ENCODE measurements at places on chromosomes 11 and 22.
A peak's percentile ranks its signal among the peaks of the same experiment; 100 is the strongest.

- DNase-seq, result peak; percentile 90
Observed at GRCh38 chr11:119338318-119338890, 2.3 kb downstream of the C1QTNF5 start.

DNA sequence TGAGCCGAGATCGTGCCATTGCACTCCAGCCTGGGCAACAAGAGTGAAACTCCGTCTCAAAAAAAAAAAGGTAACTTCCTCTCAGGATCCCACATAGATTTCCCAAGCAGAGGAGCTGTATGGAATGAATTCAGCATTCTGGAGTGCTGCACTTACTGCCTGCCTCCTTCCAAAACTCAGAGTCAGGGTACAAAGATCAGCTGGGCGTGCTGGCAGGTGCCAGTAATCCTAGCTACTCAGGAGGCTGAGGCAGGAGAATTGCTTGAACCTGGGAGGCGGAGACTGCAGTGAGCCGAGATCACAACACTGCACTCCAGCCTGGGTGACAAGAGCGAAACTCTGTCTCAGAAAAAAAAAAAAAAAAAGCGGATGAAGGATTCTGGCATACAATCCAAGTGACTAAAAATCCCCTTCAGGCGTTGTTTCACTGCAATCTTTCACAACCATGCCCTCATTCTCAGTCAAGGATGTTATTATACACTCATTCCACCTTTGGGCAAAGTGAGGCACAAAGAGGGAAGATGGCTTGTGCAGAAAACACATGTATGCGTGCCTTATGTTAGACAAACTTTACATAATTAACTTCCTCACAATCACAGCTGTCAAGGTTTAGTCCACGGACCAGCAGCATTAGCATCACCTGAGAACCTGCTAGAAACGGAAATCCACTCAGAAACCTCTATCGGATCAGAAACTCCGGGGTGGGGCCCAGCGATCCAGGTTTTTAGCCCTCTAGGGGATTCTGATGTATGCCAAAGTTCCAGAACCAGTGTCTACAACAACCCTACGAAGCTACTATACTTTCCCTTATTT is 1.1 kb upstream of the NOL12 start:
- no peak for DNase-seq

DNA sequence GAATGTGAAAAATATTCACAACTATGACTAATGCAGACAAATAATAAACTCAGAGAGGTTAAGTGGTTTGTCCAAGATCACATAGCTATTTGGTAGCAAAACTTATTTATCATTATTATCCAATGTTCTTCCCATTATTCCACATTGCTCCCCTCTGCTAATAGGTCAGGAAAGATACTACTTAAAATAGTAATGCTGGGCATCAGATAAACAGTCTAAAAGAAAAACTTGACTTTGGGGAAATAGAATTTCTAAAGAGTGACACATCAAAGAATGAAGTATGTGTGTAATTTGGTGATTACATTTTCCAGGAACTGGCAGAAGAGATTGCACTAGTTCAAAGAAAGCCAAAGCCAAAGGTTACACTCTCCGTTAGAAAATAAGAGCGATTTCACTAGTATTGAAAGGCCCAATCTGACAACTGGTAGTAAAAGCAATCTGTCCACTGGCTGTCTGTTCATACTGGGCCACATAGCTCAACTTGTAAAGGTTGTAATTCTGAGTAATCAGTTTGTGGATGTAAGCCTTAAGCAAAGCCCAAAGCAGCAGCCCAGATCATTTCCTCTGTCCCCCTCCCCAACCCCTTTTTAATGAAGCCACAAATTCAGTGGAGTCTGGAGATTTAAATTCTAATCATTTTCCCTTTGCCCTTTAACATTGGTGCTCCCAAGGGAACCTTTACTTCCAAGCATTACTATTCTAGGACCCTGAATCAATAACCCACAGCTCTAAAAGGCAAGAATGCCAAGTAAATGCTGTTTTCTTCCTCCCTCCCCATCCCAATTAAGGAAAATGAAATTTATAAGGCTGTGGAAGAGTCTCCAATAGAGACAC is 283.5 kb downstream of the TTC28 start:
- no peak for DNase-seq

DNA sequence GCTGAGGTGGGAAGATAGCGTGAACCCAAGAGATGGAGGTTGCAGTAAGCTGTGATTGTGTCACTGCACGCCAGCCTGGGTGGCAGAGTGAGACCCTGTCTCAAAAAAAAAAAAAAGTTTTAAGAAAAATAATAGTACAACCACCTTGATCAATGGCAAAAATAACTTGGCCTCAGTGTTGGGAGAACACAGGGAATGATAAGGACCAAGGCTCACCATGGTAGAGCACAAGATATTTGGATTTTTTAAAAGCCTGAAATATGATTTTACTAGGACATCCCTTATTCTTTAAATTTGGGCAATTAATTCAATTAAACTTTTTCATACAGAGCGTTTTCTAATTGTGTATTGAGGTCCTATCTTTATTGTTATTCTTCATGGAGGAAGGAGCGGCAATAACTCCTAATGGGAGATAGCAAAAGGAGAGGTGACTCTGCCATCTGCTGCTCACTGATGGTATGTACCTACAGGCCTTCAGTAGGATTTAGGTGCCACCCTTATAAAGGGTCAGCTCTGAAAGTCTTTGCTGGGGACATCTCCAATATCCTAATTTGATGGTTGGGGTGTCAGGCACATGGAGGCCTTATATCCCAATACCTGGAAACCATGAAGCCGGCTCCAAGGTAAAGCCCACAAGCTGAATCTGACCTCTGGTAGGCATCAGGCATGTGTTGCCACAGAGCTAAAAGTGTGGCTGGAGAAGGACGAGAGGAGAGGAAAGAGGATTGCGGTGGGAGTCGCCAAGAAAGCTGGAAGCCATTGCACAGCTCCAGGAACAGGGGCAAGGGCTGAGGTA is 21.9 kb upstream of the POLD3 start:
- DNase-seq, result peak; percentile 2

DNA sequence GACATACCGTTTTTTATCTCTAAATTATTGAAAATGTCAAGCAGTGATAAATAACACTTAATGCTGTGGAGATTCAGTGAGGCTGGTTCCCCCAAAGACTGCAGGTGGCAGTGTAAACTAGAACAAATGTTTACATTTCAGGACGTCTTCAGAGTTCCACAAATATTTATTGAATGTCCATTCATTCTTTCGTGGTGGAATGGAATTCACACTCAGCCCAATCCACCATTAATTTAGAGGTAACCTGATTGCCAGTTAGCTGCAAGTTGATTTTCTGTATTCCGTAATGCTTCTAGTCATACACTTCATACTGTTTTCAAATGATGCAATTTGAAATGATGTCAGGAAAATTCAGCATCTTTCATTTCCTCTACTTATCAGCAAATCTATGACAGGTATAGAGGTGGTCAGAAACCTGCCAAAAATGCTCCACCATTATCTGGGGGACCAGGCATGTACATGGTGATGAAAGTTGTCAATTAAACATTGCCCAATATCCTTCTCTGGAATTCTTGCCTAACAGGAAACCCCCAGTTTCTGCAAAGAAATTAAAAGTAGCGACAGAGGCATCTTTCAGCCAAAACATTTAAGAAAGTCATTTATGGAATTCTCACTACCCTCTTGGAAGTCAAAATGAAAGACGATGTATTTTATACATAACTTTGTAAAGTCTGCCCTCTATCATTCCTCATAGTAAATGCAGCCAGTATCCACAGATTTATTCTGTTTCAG is 94.3 kb upstream of the BMAL1 start:
- peak; percentile 46 for DNase-seq

DNA sequence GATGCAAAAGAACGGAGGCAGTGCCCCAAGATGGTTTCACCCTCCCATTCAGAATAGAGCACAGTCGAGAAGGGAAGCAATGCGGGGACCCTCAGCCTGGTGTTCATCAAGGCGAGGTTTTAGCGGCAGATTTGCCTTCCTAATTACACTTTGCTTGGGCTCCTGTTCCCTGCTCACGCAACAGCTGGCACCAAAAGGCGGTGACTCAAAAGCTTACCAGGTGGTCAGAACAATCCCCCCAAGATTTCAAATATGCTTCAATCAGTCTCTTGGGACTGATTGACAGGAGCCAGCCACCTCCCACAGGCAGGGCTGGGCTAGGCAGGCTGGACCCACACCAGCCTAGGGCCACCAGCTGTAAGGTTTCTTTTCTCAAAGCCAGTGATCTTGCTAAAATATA is 14.2 kb downstream of the IGSF9B start:
- DNase-seq, result no peak

GRCh38 chr11:26557666-26558065 is 14.4 kb downstream of the MUC15 start:
- no peak for DNase-seq

DNA sequence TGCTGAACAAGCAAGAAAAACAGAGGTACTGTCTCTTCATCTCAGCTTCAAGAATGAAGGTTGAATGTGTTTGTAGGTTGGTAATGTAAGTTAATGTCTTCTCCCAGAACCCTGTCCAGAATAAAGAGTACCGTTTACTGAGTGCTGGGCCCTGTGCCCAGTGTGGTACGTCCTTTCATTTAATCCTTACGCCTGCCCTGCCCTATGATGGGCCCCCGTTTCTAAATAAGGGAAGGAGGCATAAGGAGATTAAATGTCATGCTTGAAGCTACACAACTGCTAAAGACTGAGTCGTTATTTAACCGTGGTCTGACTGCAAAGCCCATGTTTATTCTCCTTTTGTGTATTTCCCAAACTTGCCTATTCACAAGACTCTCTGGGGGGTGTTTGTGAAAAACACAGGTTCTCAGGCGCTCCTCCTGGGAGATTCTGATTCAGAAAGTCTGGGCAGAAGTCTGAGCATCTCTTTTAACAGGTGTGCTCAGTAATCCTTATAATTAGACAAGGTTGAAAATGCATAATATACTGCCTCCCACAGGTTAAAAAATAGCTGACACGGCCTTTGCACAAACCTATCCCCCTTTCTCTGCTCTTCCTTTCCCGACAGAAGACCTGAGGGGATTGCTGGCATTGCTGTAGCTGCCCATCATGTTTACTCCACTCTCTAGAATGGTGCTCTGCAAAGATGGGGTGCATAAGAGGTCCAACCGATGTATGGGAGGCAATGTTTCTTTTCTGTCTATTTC is 56.3 kb upstream of the ZBTB44 start:
- DNase-seq, result peak; percentile 8

GRCh38 chr11:85718991-85719807 is 33.2 kb upstream of the CCDC89 start:
- peak; percentile 80 for DNase-seq

DNA sequence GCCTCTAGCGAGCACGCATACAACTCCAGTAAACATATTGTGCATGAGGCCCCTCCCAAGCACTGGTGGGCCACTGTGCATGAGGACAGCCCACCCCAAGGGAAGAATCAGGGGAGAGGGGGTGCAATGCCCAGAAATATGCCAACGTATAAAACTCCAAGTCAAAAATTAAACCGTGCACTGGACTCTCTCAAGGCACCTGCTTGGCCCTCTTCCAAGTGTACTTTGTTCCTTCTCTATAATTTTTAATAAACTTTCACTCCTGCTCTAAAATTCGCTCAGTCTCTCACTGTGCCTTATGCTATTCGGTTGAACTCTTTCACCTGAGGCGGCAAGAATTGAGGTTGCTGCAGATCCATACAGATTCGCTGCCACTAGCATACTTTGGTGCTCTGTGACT is 465.3 kb upstream of the TENM4 start:
- no peak for DNase-seq

GRCh38 chr11:14891143-14892035 is 642 bp downstream of the CYP2R1 start:
- DNase-seq, result peak; percentile 85

- no peak for DNase-seq
Observed at GRCh38 chr22:33054001-33054675, 4.0 kb downstream of the SYN3 start.

DNA sequence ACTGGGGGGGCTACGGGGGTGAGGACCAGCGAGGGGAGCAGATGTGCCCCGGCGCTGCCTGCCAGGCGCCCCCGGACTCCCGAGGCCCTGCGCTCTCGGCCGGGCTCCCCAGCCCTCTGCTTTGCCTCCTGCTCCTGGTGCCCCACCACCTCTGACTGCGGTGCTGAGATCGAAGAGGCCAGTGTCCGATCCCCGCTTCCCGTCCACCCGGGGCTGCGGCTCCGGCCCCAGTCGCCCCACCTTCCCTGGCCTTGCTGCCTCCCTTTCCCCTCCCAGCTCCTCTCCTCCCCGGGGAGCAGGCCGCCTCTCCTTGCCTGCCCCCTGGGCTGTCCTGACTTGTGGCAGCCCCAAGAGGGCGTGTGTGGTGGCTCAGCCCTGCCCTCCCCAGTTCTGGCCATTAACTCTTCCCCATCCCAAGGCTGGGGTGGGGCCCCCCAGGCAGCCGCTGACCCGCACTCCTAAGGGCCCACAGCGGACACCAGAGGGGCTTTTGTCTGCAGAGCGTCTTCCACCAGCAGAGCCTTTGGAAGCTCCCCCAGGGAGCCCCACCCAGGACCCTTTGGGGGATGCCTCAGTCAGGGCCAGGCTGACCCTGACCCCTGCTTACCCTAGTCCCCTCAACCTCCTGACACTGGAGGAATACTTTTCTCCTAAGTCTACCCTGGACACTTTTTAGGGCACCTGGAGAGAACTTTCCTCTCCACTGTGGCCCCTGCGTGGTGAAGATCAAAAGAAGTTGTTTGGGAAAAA is 16.6 kb downstream of the RTN4RL2 start:
- DNase-seq, result no peak

GRCh38 chr11:61375761-61376108 is 13.6 kb downstream of the TMEM138 start:
- DNase-seq, result no peak

- DNase-seq, result no peak
Observed at GRCh38 chr11:47124675-47125074, 52.0 kb downstream of the ARFGAP2 start.

DNA sequence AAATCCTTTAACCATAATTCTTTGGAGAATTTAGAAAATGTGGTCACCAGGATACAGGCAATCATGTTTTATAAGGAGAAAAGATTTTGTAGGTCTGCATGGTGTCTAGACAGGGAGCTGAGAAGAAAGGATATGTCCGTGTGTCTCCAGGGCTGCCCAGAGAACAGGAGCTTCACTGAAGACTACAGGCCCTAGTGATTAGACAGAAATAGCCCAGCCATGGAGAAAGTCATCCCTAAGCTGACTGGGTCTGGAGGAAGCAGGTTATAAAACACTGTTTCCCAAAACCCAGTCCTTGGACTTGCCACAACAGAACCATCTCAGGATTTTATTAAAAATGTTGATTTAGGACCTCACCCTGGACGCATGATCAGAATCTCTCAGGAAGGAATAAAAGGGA is 84.4 kb downstream of the GALNT18 start:
- DNase-seq, result no peak

GRCh38 chr11:65059959-65060824 is 1.8 kb upstream of the NAALADL1 start:
- DNase-seq, result no peak

- no peak for DNase-seq
Observed at GRCh38 chr11:35583843-35584242, 34.4 kb upstream of the FJX1 start.

DNA sequence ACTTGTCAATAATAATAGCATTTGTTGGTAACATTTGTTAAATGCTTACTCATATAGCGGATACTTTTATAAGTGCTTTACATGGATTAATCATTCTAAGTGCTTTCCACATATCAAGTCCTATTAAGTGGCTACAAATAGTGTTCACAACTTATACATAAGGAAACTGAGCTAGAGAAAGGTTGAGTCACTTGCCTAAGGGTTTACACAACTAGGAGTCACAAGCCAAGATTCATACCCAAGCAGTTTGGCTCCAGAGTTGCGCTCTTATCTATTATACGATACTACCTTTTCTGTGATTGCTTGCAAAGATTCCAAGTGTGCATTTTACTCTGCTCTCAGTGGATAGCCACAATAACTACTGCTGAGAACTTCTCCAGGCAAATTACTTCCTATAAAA is 215.9 kb upstream of the CCDC90B start:
- no peak for DNase-seq
